Effector memory CD8-positive, alpha-beta T cell (primary cell): ENCODE measurements at places on chromosomes 5 and 9.

DNA sequence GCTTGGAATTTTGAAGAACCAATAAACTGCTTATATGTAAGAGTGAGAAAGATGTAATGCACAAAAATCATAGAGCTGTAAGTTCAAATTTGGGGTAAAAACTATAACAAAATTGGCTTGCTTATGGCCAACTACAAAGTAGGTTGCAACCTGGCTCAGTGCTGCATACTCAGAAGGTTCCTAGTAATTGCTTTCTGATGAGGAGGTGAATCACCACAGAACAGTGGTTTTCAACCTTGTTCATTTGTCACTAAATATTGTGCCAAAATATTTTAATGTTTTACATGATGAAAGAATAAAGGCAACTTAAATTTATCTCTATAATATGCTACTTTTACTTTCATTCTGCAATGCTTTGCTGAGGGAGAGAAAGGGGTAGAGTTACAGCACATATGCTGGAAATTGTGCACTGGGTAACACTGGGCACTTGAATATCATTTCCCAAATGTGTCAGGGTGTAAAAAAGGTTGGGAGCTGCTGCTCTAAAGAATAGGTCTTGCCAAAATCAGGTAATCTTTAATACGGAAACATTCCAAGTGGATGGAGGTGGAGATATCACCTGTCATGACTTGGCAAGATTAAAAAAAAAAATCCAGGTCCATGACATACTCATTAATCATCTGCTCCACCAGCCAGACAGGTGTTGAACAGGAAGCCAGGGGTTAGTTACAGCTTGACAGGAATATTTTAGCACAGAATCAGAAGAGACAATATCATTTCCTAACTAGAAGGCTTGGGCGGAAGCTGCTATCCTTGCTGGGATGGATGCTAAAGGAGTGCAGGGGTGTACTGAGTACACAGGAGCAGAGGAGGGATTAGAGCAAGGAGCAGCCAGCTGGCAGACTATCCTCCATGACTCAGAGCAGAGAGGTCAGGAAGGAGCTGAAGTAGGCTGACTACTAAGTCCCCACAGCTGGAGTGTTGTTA lies 34.6 kb upstream of the CCL21 start:
- DNase-seq: no peak

GRCh38 chr5:121199216-121199999 lies 652.3 kb upstream of the FTMT start:
- DNase-seq: no peak

GRCh38 chr5:171261361-171261760 lies 47.7 kb upstream of the TLX3 start:
- DNase-seq: no peak

DNA sequence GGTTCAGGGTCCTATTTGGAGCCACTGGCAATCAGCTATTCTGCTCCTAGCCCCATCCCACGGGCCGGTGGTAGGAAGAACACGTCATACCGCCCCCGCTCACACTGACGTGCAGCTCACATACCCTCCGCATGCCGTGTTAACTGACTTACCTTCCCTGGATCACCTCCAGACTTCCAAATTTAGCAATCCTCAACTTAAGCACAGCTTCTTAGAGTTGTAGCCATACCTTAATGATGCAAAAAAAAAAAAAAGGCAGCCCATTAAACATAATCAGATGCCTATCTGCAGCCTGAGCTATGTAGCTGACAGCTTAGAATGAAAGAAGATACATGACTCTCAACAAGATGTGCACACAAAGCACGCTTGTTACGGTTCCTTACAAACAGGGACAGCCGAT lies 93.0 kb downstream of the IRX2 start:
- no peak for DNase-seq

DNA sequence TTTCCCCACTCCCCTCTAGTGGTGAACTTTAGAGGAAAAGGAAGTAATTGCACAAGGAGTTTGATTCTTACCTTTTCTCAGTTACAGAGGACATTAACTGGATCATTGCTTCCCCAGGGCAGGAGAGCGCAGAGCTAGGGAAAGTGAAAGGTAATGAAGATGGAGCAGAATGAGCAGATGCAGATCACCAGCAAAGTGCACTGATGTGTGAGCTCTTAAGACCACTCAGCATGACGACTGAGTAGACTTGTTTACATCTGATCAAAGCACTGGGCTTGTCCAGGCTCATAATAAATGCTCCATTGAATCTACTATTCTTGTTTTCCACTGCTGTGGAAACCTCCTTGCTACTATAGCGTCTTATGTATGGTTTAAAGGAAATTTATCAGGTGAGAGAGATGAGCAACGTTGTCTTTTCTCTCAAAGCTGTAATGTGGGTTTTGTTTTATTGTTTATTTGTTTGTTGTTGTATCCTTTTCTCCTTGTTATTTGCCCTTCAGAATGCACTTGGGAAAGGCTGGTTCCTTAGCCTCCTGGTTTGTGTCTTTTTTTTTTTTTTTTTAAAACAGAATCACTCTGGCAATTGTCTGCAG lies 25.3 kb downstream of the SLC22A5 start:
- DNase-seq: no peak

GRCh38 chr9:78295731-78296130 lies 1.2 kb upstream of the PSAT1 start:
- no peak for DNase-seq

GRCh38 chr9:76521906-76522305 lies 62.9 kb downstream of the GCNT1 start:
- DNase-seq: no peak

GRCh38 chr5:95130941-95131340 lies 154.0 kb downstream of the MCTP1 start:
- DNase-seq: no peak

GRCh38 chr5:143649937-143650621 lies 161.9 kb upstream of the HMHB1 start:
- no peak for DNase-seq

- no peak for DNase-seq
Observed at GRCh38 chr9:7325995-7326394, 473.6 kb downstream of the DMAC1 start.

GRCh38 chr5:170785416-170785815 lies 1.9 kb downstream of the GABRP start:
- no peak for DNase-seq

GRCh38 chr9:72788966-72789735 lies 163.7 kb downstream of the ALDH1A1 start:
- no peak for DNase-seq

- DNase-seq: no peak
Observed at GRCh38 chr5:166370928-166371690, 1920.3 kb upstream of the WWC1 start.

DNA sequence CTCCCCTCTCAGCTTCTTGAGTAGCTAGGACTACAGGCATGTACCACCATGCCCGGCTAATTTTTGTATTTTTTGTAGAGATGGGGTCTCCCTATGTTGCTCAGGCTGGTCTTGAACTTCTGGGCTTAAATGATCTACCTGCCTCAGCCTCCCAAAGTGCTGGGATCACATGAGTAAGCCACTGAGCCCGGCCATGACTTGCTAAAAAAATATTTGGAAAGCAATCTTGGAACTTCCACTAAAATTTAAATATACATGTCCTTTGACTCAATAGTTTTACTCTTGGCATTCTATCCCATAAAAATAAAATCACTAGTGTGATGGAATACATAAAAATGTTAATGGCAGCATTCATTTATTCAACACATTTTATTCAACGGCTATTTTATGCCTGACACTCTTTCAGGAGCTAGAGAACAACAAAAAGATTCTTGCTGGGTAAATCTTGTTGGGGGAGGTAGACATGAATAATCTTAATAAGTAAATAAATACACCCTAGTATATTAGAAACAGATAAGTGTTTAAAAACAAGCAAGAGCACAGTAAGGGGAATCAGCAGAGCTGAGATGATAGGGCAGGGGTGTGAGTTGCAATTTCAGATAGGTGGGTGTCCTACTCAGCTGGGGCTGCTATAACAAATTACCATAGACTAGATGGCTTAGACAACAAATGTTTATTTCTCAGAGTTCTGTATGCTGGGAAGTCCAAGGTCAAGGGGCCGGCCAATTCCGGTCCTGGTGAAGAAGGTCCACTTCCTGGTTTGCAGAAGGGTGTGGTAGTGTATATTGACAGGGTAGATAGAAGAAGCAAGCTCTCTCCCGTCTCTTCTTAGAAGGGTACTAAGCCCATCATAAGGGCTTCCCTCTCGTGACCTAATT lies 50.7 kb downstream of the KCNV2 start:
- no peak for DNase-seq

DNA sequence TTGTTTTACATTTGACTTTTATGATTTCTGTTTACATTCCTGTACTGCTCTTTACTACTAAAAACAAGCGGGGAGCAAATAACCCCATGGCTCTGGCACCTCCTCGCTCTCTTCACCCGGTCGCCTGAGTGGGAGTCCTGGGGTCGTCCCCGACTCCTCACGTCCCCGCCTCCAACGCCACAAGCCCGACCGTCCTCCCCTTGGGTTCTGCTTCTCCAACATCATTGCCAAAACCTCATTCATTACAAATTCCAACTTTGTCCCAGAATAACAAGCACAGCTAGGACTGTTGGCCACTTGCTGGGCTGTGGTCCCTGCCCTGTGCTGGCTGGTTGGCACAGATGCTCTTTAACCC lies 35.1 kb downstream of the MRPL36 start:
- no peak for DNase-seq

DNA sequence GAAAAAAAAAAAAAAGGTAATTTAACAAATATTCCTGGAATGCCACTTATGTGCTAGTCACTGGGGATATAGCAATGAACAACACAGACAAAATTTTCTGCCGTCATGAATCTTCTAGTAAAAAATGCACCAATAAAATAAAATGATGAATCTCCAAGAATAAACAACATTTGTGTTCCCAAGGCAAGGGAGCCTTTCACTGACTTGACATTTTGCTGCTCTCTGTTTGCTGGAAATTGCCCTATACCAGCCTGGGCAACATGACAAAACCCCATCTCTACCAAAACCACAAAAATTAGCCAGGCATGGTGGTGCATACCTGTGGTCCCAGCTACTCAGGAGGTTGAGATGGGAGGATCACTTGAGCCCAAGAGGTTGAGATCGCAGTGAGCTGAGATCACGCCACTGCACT lies 64.5 kb upstream of the ERBIN start:
- DNase-seq: no peak

DNA sequence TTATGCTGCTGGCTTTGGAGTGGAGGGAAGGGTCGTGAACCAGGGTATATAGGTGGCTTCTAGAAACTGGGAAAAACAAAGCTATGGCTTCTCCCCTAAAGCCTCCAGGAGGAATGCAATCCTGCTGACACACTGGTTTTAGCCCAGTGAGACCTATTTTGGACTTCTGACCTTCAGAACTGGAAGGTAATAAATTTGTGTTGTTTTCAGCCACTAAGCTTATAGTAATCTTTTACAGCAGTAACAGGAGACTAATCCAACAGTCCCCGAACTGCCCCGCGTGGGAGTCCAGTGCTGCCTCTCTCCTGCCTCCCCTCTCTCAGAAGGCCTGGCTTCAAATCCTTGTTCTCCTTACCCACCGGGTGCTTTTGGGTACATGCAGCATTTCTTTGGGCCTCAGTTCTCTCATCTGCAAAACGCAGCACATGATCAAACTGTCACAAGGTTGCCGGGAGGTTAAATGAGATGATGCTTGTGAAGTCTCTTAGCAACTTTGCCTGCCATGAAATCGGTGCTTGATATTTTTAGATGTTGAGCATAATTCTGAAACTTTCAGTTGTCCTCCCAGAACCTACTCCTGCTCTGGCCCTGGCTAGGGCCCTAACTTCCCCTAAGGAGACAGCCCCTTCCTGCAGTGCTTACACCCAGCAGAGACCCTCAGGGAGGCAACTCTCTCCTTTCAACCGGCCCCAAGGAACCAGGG lies 127.3 kb upstream of the BOD1 start:
- DNase-seq: no peak

DNA sequence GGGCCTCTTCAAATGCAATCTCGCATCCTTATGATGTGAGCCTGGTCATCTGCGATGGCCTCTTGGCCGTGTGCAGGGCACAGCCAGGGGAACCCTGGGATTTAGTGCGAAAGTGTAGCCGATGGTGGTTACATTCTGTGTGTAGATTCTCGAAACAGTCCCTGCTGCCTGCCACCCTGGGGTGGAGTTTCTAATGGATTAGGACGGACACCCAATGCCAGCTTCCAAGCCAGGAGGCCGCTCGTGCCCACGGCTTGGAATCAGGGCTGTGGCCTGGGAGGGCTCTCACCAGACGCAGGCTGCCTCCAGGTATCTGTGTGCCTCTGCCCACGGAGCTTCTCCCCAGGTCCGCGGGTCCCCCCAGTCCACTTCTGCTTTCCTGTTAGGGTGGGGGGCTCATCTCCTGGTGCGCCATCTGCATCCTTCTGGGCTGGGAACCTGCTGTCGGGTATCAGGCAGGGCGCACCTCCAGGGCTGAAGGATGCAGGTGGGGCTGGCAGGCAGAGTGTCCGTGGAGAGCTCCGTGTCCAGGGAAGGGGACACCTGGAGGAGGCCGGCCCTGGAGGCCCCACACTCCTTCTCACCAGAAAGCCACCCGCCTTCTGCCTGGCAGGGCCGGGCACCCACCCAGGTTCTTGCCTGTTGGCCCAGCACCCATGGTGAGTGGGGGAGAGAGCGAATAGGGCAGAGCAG lies 3.4 kb upstream of the SLC12A7 start:
- DNase-seq: no peak

- DNase-seq: no peak
Observed at GRCh38 chr9:89207026-89207425, 28.4 kb upstream of the SHC3 start.

- DNase-seq: no peak
Observed at GRCh38 chr5:162324328-162324727, 256.8 kb downstream of the GABRG2 start.

GRCh38 chr5:122091936-122092600 lies 14.0 kb upstream of the LOX start:
- DNase-seq: no peak

- DNase-seq: no peak
Observed at GRCh38 chr9:132006677-132007370, 72.8 kb downstream of the MED27 start.

GRCh38 chr5:133372293-133372937 lies 239.9 kb downstream of the FSTL4 start:
- no peak for DNase-seq

- no peak for DNase-seq
Observed at GRCh38 chr9:10226996-10227395, 385.8 kb downstream of the PTPRD start.

- DNase-seq: no peak
Observed at GRCh38 chr5:127439644-127440043, 77.8 kb upstream of the PRRC1 start.

- no peak for DNase-seq
Observed at GRCh38 chr9:87337335-87338087, 160.2 kb upstream of the DAPK1 start.

GRCh38 chr5:122119205-122119604 lies 10.1 kb upstream of the ZNF474 start:
- DNase-seq: no peak
